ENCODE measurements at places on chromosomes 1 and 21. TPM values are rescaled to one million over a fixed set of nuclear protein-coding genes. Genes with fewer than 3 reads are reported as not detected.

MPZ gene
- total RNA-seq = 2.4 TPM

GRCh38 chr21:29384683-29385359 is 86.1 kb downstream of the BACH1 start:
- no peak overlapping the region for H3K27ac ChIP-seq
- no peaks in the 10 kb centered on the region for H3K4me1 ChIP-seq
- no peak overlapping the region for H3K4me3 ChIP-seq
- DNase-seq = no peak
- no peaks in the 10 kb centered on the region for H3K36me3 ChIP-seq

DNA sequence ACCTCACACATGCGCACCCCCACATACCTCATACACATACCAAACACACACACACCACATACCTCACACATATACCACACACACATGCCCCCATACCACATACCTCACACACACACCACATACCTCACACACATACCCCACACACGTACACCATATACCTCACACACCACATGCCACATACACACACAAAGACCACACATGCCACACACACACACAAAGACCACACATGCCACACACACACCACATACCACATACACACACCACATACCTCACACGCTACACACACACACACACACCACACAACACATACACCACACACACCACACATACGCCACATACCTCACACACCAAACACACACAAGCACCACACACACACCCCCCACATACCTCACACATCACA is 30.0 kb downstream of the HIVEP3 start:
- H3K4me1 ChIP-seq = peaks cover 2% of the 10 kb centered on the region
- no peaks in the 10 kb centered on the region for H3K36me3 ChIP-seq
- H3K27me3 ChIP-seq = no peaks in the 10 kb centered on the region
- DNase-seq = no peak
- no peak overlapping the region for H3K27ac ChIP-seq

DNA sequence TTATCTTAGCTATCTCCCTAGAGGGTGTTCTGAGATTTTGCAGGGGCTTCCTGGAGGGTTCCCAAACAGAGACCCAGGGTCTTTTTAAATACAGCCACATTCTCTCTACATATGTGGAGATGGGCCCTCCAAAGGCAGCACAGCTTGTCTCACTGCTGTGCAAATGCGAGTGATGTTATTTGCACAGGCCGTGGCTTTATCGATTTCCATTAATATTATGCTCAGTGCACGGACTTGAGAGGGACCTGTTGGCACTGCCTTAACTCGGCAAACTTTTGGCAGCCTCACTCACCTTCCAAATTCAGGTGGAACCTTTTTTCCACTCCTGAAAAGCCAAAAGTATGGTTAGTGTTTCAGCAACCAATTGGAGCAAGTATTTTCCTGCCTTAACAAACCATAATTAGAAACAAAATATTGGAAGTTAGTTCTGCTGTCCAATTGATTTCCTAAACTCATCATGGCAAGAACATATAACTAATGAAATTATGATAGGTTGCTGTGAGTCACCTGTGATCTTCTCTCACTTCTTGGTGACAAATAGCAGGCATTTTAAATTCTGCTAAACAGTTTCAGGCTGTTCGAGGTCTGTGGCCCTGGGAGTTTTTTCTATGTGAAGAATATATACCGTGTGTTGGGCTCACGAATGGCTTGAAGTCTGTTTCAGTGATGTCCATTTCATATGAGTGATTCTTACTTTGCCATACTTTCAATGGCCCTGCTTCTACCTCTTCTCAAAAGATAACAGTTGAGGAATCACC is 10.9 kb downstream of the LHX9 start:
- no peaks in the 10 kb centered on the region for H3K4me1 ChIP-seq
- no peak overlapping the region for H3K4me3 ChIP-seq
- DNase-seq = no peak
- no peaks in the 10 kb centered on the region for H3K27me3 ChIP-seq
- no peak overlapping the region for H3K27ac ChIP-seq
- H3K36me3 ChIP-seq = no peaks in the 10 kb centered on the region

ARMH1 gene
- not detected for total RNA-seq

DNA sequence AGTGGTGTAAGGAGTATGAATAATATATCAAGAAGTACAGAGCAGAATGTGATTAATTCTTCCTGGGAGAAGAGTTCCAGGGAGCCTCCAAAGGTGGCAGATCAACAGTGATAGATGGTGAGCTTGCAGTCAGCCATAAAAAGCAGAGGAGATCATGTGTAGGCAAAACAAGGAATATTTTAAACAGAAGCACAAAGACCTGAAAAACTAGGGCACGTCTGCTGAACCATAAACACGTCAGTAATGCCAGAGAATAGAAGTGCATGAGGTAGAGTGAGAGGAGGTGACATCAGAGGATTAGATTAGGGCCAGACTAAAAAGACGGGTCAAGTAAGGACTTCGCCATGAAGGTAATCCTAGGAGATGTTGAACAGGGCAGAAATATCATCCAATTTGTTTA is 151.8 kb downstream of the EIF4G3 start:
- H3K4me3 ChIP-seq = no peak overlapping the region
- no peaks in the 10 kb centered on the region for H3K27me3 ChIP-seq
- peaks cover 8% of the 10 kb centered on the region for H3K4me1 ChIP-seq
- no peaks in the 10 kb centered on the region for H3K36me3 ChIP-seq
- no peak for DNase-seq

DNA sequence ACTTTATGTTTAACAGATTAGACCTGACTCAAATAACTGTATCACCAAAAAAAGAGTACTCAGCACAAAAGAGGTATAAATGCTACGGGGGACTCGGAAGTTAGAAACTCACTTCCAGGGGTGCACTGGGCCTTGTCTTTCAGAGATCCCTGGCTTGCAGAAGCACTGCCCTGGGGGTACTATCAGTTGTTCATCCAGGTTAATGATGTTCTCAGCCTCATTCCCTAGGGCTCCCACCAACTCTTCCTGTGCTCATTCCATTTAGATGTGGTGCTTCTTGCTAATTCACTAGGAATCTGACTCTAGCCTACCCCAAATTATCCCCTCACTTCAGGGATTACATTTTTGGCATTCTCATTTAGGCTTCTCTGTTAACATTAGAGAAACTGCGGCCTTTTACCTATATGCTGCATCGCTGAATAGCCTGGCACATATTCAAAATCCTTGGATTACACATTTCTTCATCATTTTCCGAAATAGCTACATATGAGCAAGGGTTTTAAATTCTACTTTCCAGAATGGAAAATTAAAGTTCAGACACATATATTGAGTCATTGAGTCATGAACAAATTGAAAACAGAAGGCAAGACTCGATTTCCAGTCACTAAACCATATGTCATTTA is 338.5 kb downstream of the KCTD3 start:
- no peaks in the 10 kb centered on the region for H3K4me1 ChIP-seq
- no peaks in the 10 kb centered on the region for H3K27me3 ChIP-seq
- no peak overlapping the region for H3K27ac ChIP-seq
- no peak for DNase-seq

PAQR6 gene
- not detected for total RNA-seq

CEP170 gene
- total RNA-seq = 30.9 TPM

DNA sequence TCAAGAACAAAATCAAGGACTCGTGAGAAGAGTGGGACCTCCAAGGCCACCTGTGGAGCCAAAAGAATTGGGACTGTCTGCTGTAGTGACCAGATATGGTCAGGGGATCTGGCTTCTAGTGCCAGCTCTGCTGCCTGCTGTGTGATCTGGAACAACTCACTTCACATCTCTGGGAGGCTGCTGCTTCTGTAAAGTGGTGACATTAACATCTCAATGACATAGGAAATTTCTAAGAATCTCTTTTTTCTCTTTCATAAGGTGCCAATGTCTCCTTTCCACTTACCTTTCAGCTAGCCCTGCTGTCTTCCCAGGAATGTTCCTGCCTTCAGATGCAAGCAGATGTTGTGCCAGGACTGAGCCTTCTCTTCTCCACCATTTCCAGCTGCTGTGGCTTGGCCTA is 5.0 kb upstream of the SRSF4 start:
- peaks cover 4% of the 10 kb centered on the region for H3K4me1 ChIP-seq
- no peaks in the 10 kb centered on the region for H3K36me3 ChIP-seq
- H3K4me3 ChIP-seq = no peak overlapping the region
- H3K27ac ChIP-seq = no peak overlapping the region
- no peak for DNase-seq

FAM89A gene
- total RNA-seq = 47.5 TPM

GRCh38 chr1:194293851-194294405 is 1107.5 kb upstream of the B3GALT2 start:
- no peaks in the 10 kb centered on the region for H3K36me3 ChIP-seq
- DNase-seq = no peak
- H3K27me3 ChIP-seq = no peaks in the 10 kb centered on the region

SLC30A2 gene
- not detected for total RNA-seq

SYNC gene
- total RNA-seq = 87.3 TPM

DNA sequence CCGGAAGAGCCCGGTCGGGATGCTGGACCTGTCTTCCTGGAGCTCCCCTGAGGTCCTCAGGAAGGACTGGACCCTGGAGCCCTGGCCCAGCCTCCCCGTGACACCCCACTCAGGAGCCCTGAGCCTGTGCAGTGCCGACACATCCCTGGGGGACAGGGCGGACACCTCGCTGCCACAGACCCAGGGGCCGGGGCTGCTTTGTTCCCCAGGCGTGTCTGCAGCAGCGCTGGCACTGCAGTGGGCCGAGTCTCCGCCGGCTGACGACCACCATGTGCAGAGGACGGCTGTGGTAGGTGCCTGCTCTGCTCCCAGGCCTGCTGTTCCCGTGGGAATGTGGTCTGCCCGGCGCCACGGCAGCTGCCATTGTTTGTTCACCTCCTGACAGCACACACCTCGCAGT is 42.1 kb upstream of the DIP2A start:
- H3K27ac ChIP-seq = no peak overlapping the region
- no peaks in the 10 kb centered on the region for H3K27me3 ChIP-seq
- peaks cover 48% of the 10 kb centered on the region for H3K36me3 ChIP-seq
- DNase-seq = no peak
- no peak overlapping the region for H3K4me3 ChIP-seq
- no peaks in the 10 kb centered on the region for H3K4me1 ChIP-seq

DNA sequence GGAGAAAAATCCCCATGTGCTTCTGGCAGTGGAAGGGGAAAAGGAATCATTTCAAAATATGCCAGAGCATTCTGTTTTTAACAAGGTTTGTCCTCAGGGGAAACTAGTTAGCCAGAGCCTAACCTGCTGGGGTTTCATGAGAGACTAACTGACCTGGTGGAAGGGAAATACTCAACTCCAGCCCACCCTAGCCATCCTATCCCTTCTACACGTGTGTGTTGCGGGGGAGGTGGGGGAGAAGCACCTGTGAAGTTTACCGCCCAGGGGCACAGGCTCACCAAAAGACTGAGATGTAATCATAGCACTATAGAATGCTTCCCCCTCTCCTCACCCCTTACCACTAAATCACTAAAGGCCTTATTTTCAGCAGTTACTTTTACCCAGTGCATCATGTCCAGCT is 139.5 kb downstream of the GRIK3 start:
- no peaks in the 10 kb centered on the region for H3K27me3 ChIP-seq
- no peaks in the 10 kb centered on the region for H3K36me3 ChIP-seq
- no peak overlapping the region for H3K27ac ChIP-seq
- H3K4me3 ChIP-seq = no peak overlapping the region

NIT1 gene
- 44.9 TPM for total RNA-seq

DNA sequence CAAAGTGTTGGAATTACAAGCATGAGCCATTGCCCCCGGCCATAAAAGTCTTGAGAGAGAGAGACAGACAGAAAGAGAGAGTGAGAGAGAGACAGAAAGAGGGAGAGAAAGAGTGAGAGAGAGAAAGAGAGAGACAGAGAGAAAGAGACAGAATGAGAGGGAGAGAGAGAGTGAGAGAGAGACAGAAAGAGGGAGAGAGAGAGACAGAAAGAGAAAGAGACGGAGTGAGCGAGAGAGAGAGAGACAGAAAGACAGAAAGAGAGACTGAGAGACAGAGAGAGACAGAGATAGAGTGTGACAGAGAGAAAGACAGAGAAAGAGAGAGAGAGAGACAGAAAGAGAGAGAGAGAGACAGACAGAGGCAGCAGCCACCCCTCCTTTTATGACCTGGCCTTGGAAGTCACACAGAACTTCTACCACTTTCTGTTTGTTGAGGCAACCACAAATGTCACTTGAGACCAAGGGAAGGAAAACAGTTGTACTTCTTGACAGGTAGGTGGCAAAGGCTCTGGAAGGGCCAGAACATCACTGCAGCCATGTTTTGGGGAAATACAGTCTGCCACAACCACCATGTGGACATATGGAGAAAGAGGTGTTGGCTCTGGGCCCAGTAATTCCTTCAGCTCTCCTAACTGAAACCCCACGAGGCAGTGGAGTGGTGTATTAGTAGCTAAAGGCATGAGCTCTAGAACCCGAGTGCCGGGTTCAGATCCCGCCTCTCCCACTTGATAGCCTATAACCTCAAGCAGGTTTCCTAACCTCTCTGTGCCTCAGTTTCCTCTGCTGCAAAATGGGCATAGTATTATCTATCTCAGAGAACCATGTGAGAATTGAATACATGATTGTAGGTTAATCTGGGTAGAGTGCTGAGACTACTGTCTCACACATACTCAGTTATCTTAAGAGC is 50.6 kb downstream of the TNFRSF8 start:
- H3K4me3 ChIP-seq = no peak overlapping the region
- H3K27ac ChIP-seq = no peak overlapping the region
- no peaks in the 10 kb centered on the region for H3K27me3 ChIP-seq
- no peaks in the 10 kb centered on the region for H3K4me1 ChIP-seq

- H3K4me1 ChIP-seq = no peaks in the 10 kb centered on the region
- H3K4me3 ChIP-seq = no peak overlapping the region
- H3K36me3 ChIP-seq = no peaks in the 10 kb centered on the region
- no peak for DNase-seq
Measured at GRCh38 chr1:238187575-238187949, 296.8 kb upstream of the ZP4 start.

GRCh38 chr1:40562185-40562584 is 30.7 kb downstream of the ZNF684 start:
- no peak overlapping the region for H3K4me3 ChIP-seq
- H3K27ac ChIP-seq = no peak overlapping the region
- H3K4me1 ChIP-seq = no peaks in the 10 kb centered on the region
- DNase-seq = no peak
- no peaks in the 10 kb centered on the region for H3K27me3 ChIP-seq

DNA sequence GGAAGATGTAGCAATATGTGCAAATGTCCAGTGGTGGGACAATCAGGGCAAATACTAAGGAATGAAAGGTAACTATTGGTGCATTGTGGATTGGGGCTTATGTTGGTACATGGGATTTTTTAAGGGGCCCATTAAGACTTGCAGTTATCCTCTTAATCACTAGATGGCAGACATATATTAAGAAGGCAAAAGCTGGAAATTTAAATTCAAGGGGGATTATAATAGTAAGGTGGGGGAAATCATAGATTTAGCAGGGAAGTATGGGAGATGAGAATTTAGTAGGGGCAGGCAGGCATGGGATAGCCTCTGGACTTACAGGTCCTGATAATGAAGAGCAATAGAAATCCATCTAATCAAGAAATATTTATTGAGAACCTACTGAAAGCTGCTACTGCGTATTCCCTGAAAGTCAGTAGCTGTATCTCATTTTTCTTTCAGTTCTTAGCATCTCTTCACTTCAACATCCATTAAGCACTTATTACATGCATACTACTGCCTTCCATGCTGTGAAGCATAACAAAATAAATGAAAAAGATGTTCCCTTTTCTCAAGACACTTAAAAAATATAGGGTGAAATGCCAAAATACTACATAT is 251.8 kb downstream of the CRB1 start:
- no peaks in the 10 kb centered on the region for H3K36me3 ChIP-seq
- H3K4me1 ChIP-seq = no peaks in the 10 kb centered on the region
- no peak overlapping the region for H3K4me3 ChIP-seq
- no peak for DNase-seq
- H3K27ac ChIP-seq = no peak overlapping the region
- no peaks in the 10 kb centered on the region for H3K27me3 ChIP-seq

- no peaks in the 10 kb centered on the region for H3K4me1 ChIP-seq
- H3K4me3 ChIP-seq = no peak overlapping the region
- H3K27ac ChIP-seq = no peak overlapping the region
Measured at GRCh38 chr1:47682198-47682597, 244.4 kb downstream of the FOXD2 start.
